ENCODE measurements at places on chromosomes 6 and 20. TPM values are rescaled to one million over a fixed set of nuclear protein-coding genes. Genes with fewer than 3 reads are reported as not detected.

Gene AGER
- total RNA-seq, result 0.16 TPM

Gene SRSF12
- not detected for total RNA-seq

Gene BPIFB2
- total RNA-seq, result not detected

Gene PRDM13
- total RNA-seq, result not detected

Gene AIF1
- total RNA-seq, result not detected

Gene SLPI
- total RNA-seq, result 2.8 TPM

Gene CBFA2T2
- 5.7 TPM for total RNA-seq

Gene PTCHD4
- 2.3 TPM for total RNA-seq

All from bronchial smooth muscle cell (primary cell).